IgD-negative memory B cell (primary cell): ENCODE measurements at places on chromosomes 1 and 21. TPM values are rescaled to one million over a fixed set of nuclear protein-coding genes. Genes with fewer than 3 reads are reported as not detected.

THEM5 gene
- polyA plus RNA-seq: not detected

ODR4 gene
- 6.5 TPM for polyA plus RNA-seq

RPS8 gene
- polyA plus RNA-seq: 1,590 TPM

RBM11 gene
- polyA plus RNA-seq: 2.9 TPM

LRRC39 gene
- polyA plus RNA-seq: not detected

PRR9 gene
- polyA plus RNA-seq: not detected

DNAJC6 gene
- polyA plus RNA-seq: 1.1 TPM

PTGFRN gene
- not detected for polyA plus RNA-seq

ADCY10 gene
- 0.49 TPM for polyA plus RNA-seq

FAM43B gene
- polyA plus RNA-seq: not detected

NBPF6 gene
- not detected for polyA plus RNA-seq

CASZ1 gene
- 5.6 TPM for polyA plus RNA-seq

CTSE gene
- polyA plus RNA-seq: not detected

SYPL2 gene
- not detected for polyA plus RNA-seq

TMCC2 gene
- 0.11 TPM for polyA plus RNA-seq

INKA2 gene
- 1.3 TPM for polyA plus RNA-seq

TMEM79 gene
- polyA plus RNA-seq: 9.3 TPM
